ENCODE measurements at places on chromosomes 13 and 19.

DNA sequence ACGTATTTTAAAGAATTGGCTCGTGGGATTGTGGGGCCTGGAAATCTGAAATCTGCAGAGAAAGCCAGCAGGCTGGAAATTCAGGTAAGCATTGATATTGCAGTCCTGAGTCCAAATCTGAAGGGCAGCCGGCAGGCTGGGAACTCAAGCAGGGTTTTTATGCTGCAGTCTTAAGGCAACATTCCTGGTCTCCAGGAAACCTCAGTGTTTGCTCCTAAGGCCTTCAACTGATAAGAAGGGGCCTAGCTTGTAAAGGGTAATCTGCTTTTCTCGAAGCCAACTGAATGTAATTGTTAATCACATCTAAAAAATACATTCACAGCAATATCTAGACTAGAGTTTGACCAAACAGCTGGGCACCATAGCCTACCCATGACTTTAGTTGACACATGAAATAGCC is 154.4 kb downstream of the EFNB2 start:
- DNase-seq, result no peak

GRCh38 chr13:93861818-93862217 is 617.7 kb downstream of the DCT start:
- no peak for DNase-seq

GRCh38 chr19:4449022-4449638 is 8.5 kb downstream of the UBXN6 start:
- DNase-seq, result no peak

GRCh38 chr19:30416375-30416774 is 44.2 kb downstream of the ZNF536 start:
- DNase-seq, result no peak

- DNase-seq, result no peak
Observed at GRCh38 chr19:46036744-46037128, 4.1 kb downstream of the IGFL4 start.

DNA sequence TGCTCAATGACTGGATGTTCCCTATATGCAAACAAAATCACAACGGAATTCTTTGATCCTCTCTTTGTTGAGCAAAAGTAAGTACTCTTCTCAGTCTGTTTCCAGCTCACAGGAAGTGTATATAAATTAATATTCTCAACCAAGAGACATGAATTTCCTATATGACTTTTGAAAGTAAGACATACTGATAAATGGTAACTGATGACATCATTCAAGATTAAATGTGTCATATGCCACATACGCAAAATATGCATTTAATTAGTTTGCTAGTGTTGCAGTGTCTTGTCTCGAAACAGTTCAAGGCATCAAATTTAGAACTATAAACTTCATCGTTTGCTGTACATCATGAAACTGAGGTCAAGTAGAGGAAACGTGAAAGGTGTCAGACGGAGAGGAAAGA is 7.9 kb downstream of the CLDN10 start:
- DNase-seq, result no peak

DNA sequence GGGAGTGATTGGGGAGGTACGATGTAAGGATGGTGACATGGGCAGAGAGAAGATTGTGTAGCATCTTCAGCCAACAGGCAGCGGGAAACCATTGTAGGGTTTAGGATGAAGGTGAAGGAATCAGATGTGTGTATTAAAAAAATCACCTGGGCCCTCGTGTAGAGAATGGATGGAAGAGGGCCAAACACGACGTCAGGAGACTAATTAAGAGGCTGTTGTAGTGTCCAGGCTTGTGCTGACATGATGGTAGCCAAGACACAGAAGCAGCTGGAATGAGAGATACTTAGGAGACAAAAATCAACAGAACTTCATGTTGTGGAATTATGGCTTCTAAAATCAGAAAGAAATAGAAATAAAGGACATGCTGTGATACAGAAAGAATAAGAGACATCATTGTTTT is 41.2 kb upstream of the ARGLU1 start:
- no peak for DNase-seq

DNA sequence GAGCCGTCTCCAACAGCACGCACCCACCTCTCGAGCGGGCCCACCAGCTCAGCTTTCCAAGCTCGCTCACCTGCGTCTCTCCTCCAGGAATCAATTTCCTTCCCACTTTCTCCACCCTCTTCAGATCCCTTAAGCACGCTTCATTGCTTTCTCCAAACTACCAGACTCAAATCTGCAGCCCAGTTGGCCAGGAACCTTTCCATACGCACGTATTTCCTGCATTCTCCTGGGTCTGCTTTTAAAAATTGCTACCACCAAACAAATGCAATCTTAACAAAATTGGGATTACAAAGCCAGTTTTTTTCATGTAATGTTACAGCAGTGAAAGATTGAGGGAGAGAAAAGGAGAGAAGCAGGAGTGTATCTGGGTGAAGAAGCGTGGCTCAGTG is 1.5 kb downstream of the ENOX1 start:
- no peak for DNase-seq

DNA sequence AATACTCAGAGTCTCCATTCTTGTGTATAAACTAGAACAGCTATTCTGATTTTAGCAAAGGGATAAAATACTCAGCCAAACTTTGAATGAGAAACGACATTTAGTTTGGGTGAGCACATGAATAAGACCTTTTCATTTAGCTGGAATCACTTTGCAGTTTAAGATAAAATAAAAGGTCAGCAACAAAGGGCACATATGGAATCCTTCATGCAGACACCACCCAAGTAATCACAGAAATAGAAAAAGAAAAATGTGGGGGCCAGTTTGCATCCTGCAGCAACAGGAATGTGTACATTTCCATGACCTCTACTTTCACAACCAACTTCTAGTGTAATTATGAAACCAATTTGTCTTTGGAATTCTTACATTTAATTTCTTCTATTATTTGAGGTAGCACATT is 1637.4 kb downstream of the PCDH9 start:
- no peak for DNase-seq

DNA sequence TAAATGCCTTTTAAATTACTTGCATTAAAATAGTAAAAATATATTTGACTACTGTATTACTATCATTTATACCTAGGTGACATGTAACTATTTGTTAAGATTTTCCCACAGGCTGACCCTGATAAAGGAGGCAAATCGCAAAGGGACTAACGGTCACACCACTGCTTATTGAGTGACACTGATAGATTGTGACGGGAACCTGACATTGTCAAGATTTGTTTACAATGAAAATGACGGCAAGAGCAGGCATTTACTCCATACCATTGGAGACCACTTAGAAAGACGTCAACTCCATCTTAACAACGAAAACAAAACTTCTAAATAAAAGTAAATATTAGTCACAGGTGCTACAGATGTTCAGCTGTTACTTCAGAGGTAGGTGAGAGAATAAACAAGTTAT is 289.0 kb downstream of the DACH1 start:
- DNase-seq, result no peak

GRCh38 chr19:45739498-45740439 is 6.5 kb downstream of the MEIOSIN start:
- DNase-seq, result peak; percentile 89

DNA sequence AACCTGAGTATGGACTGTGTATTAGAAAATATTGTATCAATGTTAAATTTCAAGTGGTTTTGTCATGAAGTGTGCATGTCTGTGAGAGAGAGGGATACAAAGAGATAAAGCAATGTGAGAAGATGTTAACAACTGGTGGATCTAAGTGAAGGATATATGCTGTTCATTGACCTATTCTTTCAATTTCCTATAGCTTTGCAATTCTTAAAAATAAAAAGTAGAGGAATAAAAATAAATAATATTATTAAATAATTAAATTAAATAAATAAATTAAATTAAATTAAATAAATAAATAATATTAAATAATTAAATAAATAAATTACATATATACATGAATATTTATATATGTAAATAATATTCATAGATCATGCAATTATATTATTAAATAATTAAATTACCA is 131.2 kb upstream of the DACH1 start:
- DNase-seq, result no peak

GRCh38 chr19:33435706-33436359 is 62.3 kb downstream of the CEBPG start:
- no peak for DNase-seq

DNA sequence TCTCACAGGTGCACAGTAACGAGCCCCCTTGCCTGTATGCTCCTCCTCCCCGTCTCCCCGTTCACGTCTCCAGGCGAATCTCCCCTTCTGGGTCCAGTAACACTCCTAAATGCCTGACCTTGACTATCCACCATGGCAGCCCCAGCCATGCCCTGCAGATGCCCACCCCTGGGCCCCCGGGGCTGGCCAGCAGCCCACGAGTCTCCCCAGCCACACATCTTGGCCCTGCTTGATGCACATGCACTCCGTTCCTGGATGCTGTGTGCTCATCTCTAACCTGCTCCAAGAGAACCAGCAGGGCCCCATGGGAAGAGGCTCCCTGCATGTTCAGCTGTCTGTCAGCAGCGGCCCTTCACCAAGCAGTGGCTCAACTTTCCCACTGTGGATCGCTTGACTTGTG is 32.0 kb downstream of the HPN start:
- no peak for DNase-seq

DNA sequence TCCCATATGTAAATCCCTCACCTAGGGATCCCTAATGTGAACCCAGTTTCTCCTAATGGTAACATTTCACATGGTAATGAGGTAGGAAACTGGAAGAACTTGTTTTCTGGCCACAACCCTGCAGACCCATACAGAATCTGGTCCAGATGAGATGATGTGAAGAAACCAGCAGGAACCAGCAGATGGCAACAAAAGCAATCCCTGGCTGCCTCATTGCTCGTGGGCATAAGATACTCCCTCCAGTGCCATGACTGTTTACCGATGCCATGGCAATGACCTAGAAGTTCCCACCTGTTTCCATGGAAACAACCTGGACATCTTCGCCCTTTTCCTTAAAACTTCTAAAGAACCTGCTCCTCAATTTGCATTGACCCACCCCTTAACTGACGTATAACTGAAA is 1.4 kb upstream of the CD209 start:
- peak; percentile 56 for DNase-seq

- DNase-seq, result peak; percentile 40
Observed at GRCh38 chr19:55640577-55641425, at the start of gene ZNF580. Gene ZNF580 (plus strand): TSS chr19:55641002. CDS start chr19:55642509, 1,507 bp downstream.

DNA sequence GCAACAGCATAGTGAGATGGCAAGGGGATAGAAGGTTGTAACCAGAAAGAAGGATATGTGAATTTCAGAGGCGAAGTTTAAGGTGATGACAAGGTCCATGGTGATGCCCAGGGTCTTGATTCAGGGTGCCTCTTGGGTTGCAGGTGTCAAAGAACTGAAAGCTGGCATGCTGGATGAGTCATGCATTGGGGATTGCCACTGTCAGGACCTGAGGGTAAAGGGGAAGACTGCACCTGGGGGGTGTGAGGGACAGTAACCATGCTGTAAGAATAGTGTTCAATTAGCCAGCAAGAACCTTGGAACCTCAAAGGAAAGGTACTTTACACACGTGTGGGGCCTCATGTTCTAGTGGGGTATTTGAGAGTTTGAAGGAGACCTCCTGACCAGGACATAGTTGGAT is 279.6 kb downstream of the SLC7A1 start:
- no peak for DNase-seq

- no peak for DNase-seq
Observed at GRCh38 chr19:34480971-34481841, at the start of gene WTIP. Gene WTIP (plus strand): TSS chr19:34481758. CDS start chr19:34481975, 217 bp downstream.

DNA sequence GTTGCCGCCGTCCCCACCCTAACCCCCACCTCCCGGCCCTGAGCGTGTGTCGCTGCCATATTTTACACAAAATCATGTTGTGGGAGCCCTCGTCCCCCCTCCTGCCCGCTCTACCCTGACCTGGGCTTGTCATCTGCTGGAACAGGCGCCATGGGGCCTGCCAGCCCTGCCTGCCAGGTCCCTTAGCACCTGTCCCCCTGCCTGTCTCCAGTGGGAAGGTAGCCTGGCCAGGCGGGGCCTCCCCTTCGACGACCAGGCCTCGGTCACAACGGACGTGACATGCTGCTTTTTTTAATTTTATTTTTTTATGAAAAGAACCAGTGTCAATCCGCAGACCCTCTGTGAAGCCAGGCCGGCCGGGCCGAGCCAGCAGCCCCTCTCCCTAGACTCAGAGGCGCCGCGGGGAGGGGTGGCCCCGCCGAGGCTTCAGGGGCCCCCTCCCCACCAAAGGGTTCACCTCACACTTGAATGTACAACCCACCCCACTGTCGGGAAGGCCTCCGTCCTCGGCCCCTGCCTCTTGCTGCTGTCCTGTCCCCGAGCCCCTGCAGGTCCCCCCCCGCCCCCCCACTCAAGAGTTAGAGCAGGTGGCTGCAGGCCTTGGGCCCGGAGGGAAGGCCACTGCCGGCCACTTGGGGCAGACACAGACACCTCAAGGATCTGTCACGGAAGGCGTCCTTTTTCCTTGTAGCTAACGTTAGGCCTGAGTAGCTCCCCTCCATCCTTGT is 6.4 kb downstream of the YIPF2 start:
- DNase-seq, result no peak

GRCh38 chr13:110244976-110245375 is 62.0 kb downstream of the COL4A1 start:
- no peak for DNase-seq

- peak; percentile 84 for DNase-seq
Observed at GRCh38 chr13:51330791-51331190, 8.7 kb upstream of the SERPINE3 start.

Measured in MV-4-11 (cell line).